ENCODE measurements at places on chromosomes 5 and 9. TPM values are rescaled to one million over a fixed set of nuclear protein-coding genes. Genes with fewer than 3 reads are reported as not detected.
A peak's percentile ranks its signal among the peaks of the same experiment; 100 is the strongest.

- H3K27ac ChIP-seq = peak overlapping the region; percentile 85
- peak overlapping the region; percentile 92 for H3K4me3 ChIP-seq
- no peaks in the 10 kb centered on the region for H3K36me3 ChIP-seq
- ATAC-seq = peak; percentile 43
- peaks cover 10% of the 10 kb centered on the region for H3K4me1 ChIP-seq
- no peaks in the 10 kb centered on the region for H3K27me3 ChIP-seq
Observed at GRCh38 chr9:100352201-100352726, 478 bp downstream of the TEX10 start.

Gene RAPGEF1
- 47.5 TPM for total RNA-seq

- H3K36me3 ChIP-seq = no peaks in the 10 kb centered on the region
- no peaks in the 10 kb centered on the region for H3K4me1 ChIP-seq
- no peak overlapping the region for H3K4me3 ChIP-seq
- no peaks in the 10 kb centered on the region for H3K27me3 ChIP-seq
- no peak for ATAC-seq
- H3K27ac ChIP-seq = no peak overlapping the region
Observed at GRCh38 chr5:178632285-178632684, 5.4 kb upstream of the CLK4 start.

GRCh38 chr9:136244969-136245218 is 718 bp downstream of the QSOX2 start:
- no peaks in the 10 kb centered on the region for H3K36me3 ChIP-seq
- no peak for ATAC-seq
- no peak overlapping the region for H3K27ac ChIP-seq
- peaks cover 10% of the 10 kb centered on the region for H3K4me1 ChIP-seq

DNA sequence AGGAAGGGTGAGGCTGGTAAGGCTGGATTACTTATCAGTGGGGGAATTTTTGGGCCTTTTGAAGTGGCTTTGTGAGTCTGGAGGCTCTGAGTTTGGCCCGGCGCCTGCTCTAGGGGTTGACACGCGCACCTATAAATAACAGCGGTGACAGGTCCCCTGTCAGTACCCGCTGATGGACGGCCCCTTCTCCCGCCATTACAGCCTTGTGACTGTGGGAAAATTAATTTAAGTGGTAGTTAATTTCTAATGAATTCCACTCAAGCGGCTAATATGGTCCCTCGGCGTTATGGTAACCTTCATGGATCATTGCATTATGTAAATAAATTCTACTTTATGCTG is 16.5 kb downstream of the MRPL36 start:
- no peak overlapping the region for H3K27ac ChIP-seq
- H3K27me3 ChIP-seq = peaks cover 62% of the 10 kb centered on the region
- H3K4me3 ChIP-seq = no peak overlapping the region
- H3K36me3 ChIP-seq = no peaks in the 10 kb centered on the region

Gene APBA1
- 4.7 TPM for total RNA-seq

Data from gastroesophageal sphincter (tissue), 4 donors.